ENCODE measurements at places on chromosomes 2 and 18. TPM values are rescaled to one million over a fixed set of nuclear protein-coding genes. Genes with fewer than 3 reads are reported as not detected.

MC2R gene
- total RNA-seq, result not detected

AFF3 gene
- total RNA-seq, result 29.2 TPM

GRCh38 chr2:16639431-16639830 lies 26.2 kb downstream of the CYRIA start:
- DNase-seq, result no peak

GRCh38 chr18:9714266-9715087 lies 6.4 kb downstream of the RAB31 start:
- DNase-seq, result no peak

SERPINB13 gene
- 3.7 TPM for total RNA-seq
